Activated CD4-positive, alpha-beta T cell treated with anti-CD3 and anti-CD28 coated beads, Interleukin-2, amount 50 U/mL, for 4 hours (primary cell): ENCODE measurements at places on chromosomes 2 and 18.

- no peak for DNase-seq
Measured at GRCh38 chr2:119174993-119175347, 16.4 kb upstream of the C1QL2 start.

- no peak for DNase-seq
Measured at GRCh38 chr2:64534363-64534762, 10.2 kb downstream of the AFTPH start.

DNA sequence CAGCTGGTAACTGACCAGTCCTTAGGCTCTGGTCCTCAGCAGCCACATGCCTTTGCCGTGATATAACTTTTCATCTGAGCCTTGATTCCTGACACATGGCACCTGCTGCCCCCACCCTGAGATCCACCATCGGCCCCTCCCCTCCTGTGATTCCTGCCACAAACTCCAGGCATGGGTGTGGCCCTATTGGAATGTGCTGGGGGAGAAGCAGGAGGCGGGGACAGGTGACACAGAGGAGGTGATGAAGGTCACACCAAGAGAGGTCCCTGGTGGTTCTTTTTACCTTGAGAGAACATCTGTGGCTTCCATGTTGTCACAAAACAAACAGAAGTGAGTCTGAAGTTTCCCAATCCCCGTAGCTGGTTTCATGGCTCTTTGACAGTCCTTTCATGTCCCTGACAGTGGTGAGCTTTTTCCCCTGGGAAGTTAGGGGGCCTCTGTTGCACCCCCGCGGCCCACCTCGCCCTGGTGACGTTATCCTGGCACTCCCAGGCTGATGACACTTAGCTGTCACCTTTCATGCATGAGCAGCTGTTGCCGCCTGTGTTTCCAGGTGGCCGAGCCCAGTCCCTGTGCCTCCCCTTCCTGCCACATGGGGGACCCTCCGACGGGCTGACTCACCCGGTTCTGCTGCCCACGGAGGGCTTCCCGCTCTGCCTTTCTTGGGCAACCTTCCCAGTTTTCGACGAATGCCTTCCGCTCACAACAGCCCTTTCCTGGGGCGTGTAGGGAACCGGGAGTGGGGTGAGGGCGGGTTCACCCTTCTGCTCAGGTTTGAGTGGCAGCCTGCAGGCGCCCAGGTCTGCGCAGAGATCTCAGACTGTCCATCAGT is 66.3 kb upstream of the GLI2 start:
- no peak for DNase-seq

- no peak for DNase-seq
Measured at GRCh38 chr18:59876310-59876626, 23.5 kb upstream of the PMAIP1 start.
